ENCODE measurements at places on chromosomes 12 and 14.
A peak's percentile ranks its signal among the peaks of the same experiment; 100 is the strongest.

DNA sequence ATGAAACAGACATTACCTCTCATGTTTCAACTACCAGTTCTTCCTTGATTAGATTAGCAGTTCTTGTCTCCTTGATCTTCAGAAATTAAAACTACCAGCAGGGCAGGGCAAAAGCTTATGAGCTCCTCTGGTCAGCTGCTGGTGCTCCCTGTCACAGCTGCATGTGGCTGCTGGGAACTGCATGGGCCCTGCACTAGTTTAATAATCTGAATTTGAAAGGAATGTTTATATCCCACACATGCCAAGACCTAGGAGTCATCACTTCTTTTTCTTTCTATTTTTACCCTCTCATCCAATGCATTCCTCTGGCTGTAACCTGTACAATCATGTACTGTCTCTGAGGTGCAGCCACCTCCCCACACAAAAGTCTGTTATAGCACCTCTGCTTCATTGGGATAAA lies 73.9 kb downstream of the ARMH4 start:
- no peak for DNase-seq

DNA sequence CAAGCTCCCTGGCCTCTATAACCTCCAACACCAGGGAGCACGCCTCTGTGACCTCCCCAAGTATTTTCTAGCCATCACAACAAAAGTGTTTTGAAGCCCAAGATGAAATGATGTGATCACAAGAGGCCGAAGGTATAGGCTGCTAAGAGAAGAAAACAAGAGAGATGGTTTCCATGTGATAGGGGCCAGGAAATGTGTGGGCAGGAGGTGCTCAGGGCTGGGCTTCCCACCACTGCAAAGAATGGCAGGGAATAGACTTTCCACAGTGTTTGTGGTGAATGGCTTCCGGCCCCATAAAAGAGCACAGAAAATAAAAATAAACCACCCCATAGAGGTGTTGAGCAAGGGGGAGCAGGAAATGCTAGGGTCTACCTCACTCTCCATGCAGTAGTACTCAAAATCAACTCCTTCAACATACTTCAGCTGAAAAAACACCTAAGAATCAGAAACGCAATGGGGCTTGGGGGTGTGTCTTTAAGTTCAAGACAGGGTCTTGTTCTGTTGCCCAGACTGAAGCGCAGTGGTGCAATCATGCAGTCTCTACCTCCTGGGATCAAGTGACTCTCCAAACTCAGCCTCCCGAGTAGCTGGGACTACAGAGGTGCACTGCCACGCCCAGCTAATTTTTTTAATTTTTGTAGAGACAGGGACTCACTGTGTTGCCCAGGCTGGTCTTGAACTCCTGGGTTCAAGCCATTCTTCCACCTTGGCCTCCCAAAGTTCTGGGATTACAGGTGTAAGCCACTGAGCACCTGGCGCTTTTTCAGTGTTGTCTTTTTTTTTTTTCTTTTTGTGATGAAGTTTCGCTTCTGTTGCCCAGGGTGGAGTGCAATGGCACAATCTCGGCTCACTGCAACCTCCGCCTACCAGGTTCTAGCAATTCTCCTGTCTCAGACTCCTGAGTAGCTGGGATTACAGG lies 27.1 kb downstream of the DAD1 start:
- no peak for DNase-seq

DNA sequence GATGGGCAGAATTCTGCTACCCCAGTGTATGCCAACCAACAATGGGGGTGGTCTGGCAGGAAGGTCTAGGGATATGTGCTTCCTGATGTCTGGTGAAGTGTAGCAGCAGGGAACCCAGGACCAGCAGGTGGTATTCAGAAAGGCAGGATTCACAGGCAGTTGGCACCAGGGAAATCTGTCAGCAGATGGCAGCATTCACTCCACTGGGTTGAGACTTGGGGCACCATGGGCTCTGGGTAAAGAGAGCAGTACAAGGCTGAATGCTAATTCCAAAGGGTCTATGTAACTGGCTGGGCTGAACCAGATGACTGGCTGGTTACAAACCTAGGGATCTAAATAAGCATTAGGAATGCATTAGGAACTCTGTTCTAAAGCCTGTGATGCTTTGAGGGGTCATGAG lies 466.9 kb upstream of the STXBP6 start:
- no peak for DNase-seq

GRCh38 chr14:93994919-93995682 lies 2.0 kb upstream of the CCDC197 start:
- DNase-seq = peak; percentile 66

Data from suppressor macrophage (primary cell).